DND-41 (cell line): ENCODE measurements at places on chromosomes 6 and 20.

DNA sequence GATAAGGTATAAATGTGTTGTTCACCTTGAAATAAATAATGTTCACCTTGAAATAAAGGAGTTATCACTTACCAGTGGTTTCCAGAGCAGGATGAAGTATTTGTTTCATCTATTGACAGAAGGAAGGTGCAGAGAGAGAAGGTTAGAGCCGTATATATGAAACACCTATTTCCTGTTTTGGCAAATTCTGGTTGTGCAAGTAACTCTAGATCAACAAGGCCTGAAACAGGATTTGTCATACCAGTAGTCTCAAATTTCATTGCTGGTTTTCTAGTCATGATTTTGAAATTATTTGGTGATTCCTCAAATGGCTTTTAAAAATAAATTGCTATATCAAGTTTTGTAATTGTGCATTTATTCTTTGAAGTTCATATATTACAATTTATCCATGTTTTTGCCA, at the start of gene CRISP3:
Gene CRISP3, minus strand, starts transcription at position 130 of the 400 bp plus-strand sequence. Its CDS starts 21 bp downstream, at position 109.
- H3K4me3 ChIP-seq, result no peak within 1 kb of the TSS
- no peaks in the 10 kb centered on the region for H3K36me3 ChIP-seq
- H3K27ac ChIP-seq, result no peak within 1 kb of the TSS
- DNase-seq, result no peak

- peak overlapping the region; percentile 58 for H3K4me3 ChIP-seq
- no peaks in the 10 kb centered on the region for H3K27me3 ChIP-seq
- no peak for DNase-seq
- peaks cover 41% of the 10 kb centered on the region for H3K4me1 ChIP-seq
- H3K27ac ChIP-seq, result peak overlapping the region; percentile 79
- H3K36me3 ChIP-seq, result peaks cover 29% of the 10 kb centered on the region
Observed at GRCh38 chr6:31972709-31973350, 892 bp upstream of the DXO start.

DNA sequence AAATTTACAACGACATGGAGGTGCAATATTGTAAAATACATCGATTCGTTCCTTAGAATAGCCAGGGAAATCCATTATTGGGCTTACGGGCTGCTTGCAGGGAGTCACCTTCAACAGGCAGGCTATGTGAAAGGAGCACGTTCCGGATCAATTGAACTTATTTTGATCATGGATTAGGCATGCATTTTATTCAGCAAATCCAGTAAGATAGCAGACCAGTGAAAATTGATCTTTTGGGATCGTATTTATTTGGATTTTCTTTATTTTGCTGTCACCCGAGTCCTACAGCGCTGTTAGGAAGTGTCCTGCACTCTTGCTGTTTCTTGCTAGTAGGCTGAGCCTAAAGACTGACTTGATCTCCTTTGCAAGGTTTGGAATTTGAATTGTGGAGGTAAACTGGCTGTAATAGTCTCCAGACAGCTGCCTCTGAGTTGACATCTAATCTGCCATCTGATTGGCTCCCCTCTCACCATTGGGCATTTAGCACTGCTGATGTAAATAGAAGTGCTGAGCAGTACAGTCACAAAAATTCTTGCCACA, 3.0 kb downstream of the ARID1B start:
- peak overlapping the region; percentile 79 for H3K4me3 ChIP-seq
- no peaks in the 10 kb centered on the region for H3K27me3 ChIP-seq
- H3K36me3 ChIP-seq, result peaks cover 11% of the 10 kb centered on the region
- peaks cover 54% of the 10 kb centered on the region for H3K4me1 ChIP-seq

DNA sequence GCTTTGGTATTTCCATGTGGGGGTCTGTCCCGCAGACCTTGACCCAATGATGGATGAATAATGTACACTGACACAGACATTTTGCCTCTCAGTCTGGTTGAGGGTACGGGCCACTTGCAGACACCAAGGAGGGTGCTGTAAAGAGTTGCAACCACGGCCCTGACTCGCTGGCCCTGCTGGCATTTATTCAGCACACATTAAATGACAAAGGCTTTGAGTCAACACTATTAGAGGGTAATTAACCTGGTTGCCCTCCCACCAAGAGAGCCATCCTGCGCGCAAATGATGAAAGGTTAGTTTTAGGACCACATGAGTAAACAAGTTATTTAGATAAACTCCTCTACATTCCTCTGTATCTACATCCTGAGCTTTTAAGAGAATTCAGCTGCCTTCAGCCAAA, 308.9 kb upstream of the MMS22L start:
- no peaks in the 10 kb centered on the region for H3K27me3 ChIP-seq
- DNase-seq, result no peak
- no peaks in the 10 kb centered on the region for H3K4me1 ChIP-seq
- H3K4me3 ChIP-seq, result no peak overlapping the region

- H3K4me3 ChIP-seq, result no peak overlapping the region
- DNase-seq, result no peak
- H3K27me3 ChIP-seq, result no peaks in the 10 kb centered on the region
- H3K27ac ChIP-seq, result peak overlapping the region; percentile 48
- H3K4me1 ChIP-seq, result peaks cover 29% of the 10 kb centered on the region
Observed at GRCh38 chr6:127951172-127951917, 50.5 kb upstream of the THEMIS start.

- no peak overlapping the region for H3K27ac ChIP-seq
- H3K4me1 ChIP-seq, result no peaks in the 10 kb centered on the region
- H3K36me3 ChIP-seq, result peaks cover 8% of the 10 kb centered on the region; the same call in 1 of the 2 replicates
- no peak for DNase-seq
Observed at GRCh38 chr6:130927305-130927704, 100.1 kb downstream of the SMLR1 start.

- peak within 1 kb of the TSS; percentile 18; the same call in 1 of the 2 replicates for H3K4me3 ChIP-seq
- H3K27ac ChIP-seq, result peak within 1 kb of the TSS; percentile 56
- peaks cover 52% of the 10 kb centered on the region for H3K4me1 ChIP-seq
- no peaks in the 10 kb centered on the region for H3K36me3 ChIP-seq
Observed at GRCh38 chr6:40587240-40588069, at the start of gene LRFN2. TSS of gene LRFN2 (minus strand) at chr6:40587364.

GRCh38 chr6:13355999-13356785, 27.9 kb upstream of the TBC1D7 start:
- no peak overlapping the region for H3K4me3 ChIP-seq
- peaks cover 24% of the 10 kb centered on the region for H3K4me1 ChIP-seq
- H3K27me3 ChIP-seq, result no peaks in the 10 kb centered on the region
- DNase-seq, result peak; percentile 27
- H3K36me3 ChIP-seq, result no peaks in the 10 kb centered on the region

GRCh38 chr20:5195655-5196054, 68.8 kb downstream of the CDS2 start:
- no peaks in the 10 kb centered on the region for H3K4me1 ChIP-seq
- H3K4me3 ChIP-seq, result no peak overlapping the region
- peaks cover 62% of the 10 kb centered on the region for H3K36me3 ChIP-seq
- no peak for DNase-seq

DNA sequence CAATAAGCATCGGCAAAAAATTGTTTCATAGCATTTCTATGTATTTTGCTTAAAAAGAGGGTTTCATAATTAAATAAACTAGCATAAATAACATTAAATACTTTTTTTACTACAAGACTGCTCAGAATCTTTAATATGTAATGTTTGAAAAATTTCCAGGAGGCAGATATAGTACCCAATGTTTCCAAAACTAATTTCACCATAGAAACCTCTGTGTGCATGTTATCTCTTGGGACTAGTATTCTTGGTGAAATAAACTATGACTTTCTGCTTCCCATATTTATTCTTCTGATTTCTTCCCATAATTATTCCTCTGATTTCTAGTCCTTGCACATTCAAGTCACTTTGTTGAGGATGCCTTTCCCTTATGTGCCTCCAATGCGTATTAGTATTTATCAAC, 94.5 kb downstream of the PTPRK start:
- H3K4me3 ChIP-seq, result no peak overlapping the region
- no peaks in the 10 kb centered on the region for H3K27me3 ChIP-seq
- DNase-seq, result no peak
- no peak overlapping the region for H3K27ac ChIP-seq
- H3K36me3 ChIP-seq, result no peaks in the 10 kb centered on the region

DNA sequence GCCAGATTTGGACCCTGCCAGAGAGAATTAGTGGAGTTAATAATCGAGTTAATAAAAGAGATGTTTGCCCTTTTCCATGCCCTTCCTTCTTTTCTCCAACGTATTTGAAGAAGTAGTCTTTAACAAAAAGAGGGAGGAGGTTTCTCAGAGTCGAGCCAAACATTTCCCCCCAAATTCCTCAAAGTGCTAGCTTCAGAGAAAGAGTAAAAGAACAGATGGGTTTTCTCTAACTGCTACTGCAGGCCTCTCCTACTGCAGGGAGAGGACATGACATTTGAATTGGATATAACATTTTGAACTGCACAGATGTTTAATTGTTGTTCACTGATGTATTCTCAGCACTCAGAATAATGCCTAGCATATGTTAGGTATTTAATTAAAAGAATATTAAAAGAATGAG, 25.5 kb downstream of the RWDD2A start:
- H3K4me3 ChIP-seq, result no peak overlapping the region
- H3K27me3 ChIP-seq, result no peaks in the 10 kb centered on the region
- H3K36me3 ChIP-seq, result no peaks in the 10 kb centered on the region
- DNase-seq, result no peak
- no peak overlapping the region for H3K27ac ChIP-seq

DNA sequence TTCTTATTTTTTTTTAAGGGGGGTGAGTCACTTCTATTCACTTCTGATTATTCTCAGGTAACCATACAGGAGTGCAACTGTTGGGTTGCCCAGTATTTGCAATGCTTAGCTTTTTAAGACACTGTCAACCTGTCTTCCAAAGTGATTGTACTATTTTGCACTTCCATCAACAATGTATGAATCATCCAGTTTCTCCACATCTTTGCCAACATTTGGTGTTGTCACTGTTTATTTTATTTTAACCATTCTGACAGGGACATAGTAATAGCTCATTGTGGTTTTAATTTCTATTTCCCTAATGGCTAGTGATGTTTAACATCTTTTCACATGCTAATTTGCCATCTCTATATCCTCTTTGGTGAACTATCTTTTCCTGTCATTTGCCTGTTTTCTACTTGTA, 1.4 kb upstream of the SLC13A3 start:
- H3K4me1 ChIP-seq, result no peaks in the 10 kb centered on the region
- no peak for DNase-seq
- no peaks in the 10 kb centered on the region for H3K36me3 ChIP-seq
- no peak overlapping the region for H3K4me3 ChIP-seq
- no peaks in the 10 kb centered on the region for H3K27me3 ChIP-seq
- H3K27ac ChIP-seq, result no peak overlapping the region

GRCh38 chr6:64254558-64254957, 619.0 kb downstream of the PHF3 start:
- no peaks in the 10 kb centered on the region for H3K27me3 ChIP-seq
- H3K27ac ChIP-seq, result no peak overlapping the region
- no peak overlapping the region for H3K4me3 ChIP-seq
- no peaks in the 10 kb centered on the region for H3K4me1 ChIP-seq
- H3K36me3 ChIP-seq, result no peaks in the 10 kb centered on the region
- DNase-seq, result no peak

DNA sequence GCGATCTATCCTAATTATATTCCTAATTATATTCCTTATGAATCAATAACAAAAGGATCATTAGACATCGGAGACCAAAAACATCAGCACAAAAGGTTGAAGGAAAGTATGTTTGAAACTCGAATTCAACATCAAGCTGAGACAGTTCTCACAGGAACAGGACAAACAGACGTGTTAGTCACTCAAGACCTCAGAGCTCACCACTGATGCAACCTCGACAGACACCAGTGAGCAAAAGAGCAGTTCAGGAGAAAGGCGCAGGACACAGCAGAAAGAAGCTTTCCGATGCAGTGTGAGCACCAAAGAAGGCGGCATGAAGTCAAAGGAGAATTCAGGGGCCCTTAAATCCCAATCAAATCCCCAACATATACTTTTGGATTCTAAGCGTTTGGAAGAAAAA, 6.3 kb upstream of the RAMACL start:
- no peak for DNase-seq
- no peak overlapping the region for H3K27ac ChIP-seq
- H3K36me3 ChIP-seq, result no peaks in the 10 kb centered on the region
- H3K4me1 ChIP-seq, result peaks cover 17% of the 10 kb centered on the region

DNA sequence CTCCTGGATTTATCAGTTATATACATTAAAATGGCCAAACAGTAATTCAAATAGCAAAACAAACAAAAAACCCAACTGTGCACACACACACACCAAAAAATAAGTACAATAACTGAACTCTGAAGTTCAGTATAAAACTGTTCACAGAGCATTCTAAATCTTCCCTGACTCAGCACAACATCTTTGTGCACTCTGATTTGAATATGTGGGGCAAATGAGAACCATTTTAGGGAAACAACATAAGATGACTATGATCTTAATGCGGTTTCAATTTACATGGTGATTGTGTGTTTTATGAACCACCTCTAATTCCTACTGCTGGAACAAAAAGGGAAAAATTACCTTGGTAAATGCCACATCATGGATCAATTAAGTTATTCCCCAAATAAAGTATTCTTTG, 41.7 kb downstream of the PLAGL1 start:
- H3K27me3 ChIP-seq, result no peaks in the 10 kb centered on the region
- DNase-seq, result no peak
- no peaks in the 10 kb centered on the region for H3K36me3 ChIP-seq
- H3K27ac ChIP-seq, result no peak overlapping the region

GRCh38 chr6:98560418-98560817, 274.0 kb upstream of the POU3F2 start:
- no peak overlapping the region for H3K27ac ChIP-seq
- no peak for DNase-seq
- H3K36me3 ChIP-seq, result no peaks in the 10 kb centered on the region
- no peaks in the 10 kb centered on the region for H3K27me3 ChIP-seq
- H3K4me3 ChIP-seq, result no peak overlapping the region

GRCh38 chr6:134684423-134684795, 265.5 kb downstream of the ALDH8A1 start:
- no peaks in the 10 kb centered on the region for H3K4me1 ChIP-seq
- H3K4me3 ChIP-seq, result no peak overlapping the region
- DNase-seq, result no peak
- H3K27me3 ChIP-seq, result no peaks in the 10 kb centered on the region
- no peaks in the 10 kb centered on the region for H3K36me3 ChIP-seq
- H3K27ac ChIP-seq, result no peak overlapping the region

DNA sequence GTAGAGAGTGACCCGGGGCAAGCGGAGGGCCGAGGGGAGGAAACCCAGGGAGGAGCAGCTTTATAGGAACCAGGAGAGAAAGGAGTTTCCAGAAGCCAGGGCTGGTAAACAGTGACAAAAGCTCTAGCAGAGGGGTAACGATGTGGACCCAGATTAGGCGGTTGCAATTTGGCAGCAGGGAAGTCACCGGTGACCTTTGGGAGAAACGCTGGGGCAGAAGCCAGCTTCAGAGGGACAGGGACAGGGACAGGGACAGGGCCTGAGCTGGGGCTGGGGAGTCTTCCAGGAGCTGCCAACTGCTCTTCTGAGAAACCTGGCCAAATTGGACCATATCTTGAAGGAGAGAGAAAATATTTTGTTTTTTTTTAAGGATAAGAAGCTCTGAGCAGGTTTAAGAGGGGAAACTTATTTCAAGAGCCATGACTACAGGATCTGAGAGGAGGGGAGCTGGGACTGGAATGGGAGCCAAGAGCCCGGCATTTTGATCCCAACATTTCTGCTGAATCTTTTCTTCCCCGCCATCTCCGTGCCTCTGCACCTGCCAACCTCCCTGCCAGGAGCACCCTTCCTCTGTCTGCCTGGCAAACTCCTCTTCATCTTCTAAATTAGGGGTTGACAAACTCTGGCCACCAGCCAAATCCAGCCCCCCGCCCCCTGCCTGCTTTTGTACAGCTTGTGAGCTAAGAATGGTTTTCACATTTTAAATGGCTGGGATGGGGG, 22.6 kb upstream of the PREX1 start:
- no peak overlapping the region for H3K27ac ChIP-seq
- H3K36me3 ChIP-seq, result no peaks in the 10 kb centered on the region
- no peak for DNase-seq
